ENCODE measurements at places on chromosomes 7 and 10.

DNA sequence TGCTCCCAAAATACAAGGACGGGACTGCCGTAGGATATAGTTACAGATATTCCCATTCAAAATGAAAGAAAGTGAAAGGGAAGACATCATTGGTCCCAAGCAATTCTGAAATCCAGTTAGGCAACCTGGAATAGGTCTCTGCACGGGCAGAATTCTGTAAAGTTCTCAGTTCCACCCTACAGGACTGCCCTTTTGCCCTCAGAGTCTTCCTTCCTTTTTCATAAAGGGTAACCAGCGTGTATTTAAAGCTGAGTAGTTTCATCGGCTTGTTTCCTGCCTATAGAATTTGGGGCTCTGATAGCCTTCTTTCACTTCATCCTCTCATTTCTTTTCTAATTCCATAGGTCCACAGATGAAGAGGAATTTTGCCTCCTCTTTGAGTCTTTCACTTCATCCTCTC is 20.0 kb downstream of the COPG2 start:
- DNase-seq = no peak

DNA sequence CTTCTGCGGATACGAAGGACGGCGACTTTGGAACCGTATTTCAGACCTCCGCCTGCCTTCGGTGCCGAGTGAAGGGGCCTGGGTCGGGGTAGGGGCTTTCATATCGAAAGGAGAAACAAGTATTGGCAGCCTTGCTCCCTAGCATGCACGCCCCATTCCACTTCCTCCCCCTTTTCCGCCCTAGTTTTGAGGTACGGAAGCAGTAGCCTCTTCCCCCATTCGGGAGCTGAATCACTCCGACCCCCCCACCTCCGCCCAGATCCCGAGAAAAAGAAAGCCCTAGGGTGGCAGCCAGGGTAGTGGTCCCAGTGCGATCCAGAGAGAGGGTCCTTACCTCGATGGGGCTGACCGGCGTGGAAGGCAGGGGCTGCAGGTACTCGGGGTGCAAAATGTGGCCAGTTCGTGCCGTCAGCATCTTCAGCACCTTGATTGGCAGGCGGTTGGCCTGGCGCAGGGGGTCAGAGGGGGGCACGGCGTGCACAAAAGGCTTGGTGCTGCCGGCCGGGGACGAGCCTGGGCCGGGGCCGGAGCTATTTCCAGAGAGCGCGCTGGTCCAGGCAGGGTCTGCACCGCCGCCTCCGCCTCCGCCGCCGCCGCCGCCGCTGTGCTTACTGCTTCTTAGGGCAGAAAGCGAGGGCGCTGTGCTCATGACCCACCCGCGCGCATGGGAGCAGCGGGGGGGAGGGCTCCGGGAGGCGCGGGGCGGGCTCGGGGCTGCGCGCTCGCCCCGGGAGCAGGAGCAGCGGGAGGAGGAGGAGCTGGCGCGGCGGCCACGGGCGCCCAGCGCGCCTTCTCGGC is 594 bp downstream of the ZNF503 start:
- peak; percentile 66 for DNase-seq

- peak; percentile 22 for DNase-seq
Measured at GRCh38 chr7:133675510-133676218, 422.8 kb downstream of the EXOC4 start.

- DNase-seq = no peak
Measured at GRCh38 chr10:103726637-103727036, 128.7 kb downstream of the SH3PXD2A start.

DNA sequence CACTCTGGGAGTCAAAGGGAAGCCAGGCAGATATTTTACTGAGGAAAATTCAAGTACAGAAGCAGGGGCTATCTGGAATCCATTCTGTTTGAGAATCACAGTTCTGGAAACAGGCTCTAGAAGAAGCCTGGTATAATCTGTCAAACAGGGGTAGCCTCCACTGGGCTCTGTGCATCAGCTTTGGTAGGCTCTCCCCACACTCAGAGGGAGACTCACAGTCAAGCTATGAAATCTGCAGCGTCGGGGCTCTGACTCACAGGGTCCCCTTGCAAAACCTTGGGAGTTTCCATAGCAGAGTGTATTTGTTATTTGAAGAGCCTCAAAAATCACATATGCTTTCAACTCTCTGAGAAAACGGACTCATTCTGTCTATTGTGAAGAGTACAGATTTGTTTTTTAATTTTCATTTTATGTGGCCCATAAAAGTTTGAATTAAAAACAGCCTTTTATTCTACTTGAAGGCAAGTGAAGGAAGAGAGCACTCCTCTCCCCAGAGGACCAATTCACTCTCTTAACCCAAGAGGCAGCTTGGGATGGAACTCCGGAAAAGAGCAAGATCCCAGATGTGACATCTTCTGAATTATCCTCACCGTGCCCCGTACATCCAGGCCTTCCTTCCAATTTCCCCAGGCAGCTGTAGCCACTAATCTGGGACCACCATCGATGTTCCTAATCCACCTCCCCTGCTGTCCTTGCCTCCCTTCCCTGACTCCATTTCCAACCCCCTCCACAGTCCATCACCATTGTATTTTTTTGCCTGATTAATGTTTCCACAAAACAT is 590.9 kb upstream of the MGMT start:
- no peak for DNase-seq

DNA sequence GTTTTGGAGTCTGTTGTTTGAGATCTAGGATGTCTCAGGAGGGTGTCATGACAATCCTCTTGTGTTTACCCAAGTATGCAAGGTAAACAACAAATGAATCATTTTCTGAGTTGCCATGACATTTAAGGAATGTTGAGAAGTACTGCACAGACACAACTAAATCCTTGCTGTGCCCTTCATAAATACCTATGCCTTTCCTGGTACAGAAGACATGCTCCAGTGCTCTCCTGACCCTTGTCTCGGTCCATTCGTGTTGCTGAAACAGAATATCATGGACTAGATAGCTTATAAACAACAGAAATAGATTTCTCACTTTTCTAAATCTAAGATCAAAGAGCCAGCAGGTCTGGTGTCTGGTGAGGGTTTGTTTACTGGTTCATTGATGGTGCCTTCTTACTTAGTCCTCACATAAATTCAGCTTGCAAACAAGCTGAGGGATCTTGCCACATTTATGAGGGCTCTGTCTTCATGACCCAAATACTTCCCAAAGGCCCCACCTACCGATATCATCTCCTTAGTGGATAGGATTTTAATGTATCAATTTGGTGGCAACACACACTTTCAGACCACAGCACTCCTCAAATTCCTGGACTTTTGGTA is 341.8 kb upstream of the SEMA3A start:
- DNase-seq = peak; percentile 41

DNA sequence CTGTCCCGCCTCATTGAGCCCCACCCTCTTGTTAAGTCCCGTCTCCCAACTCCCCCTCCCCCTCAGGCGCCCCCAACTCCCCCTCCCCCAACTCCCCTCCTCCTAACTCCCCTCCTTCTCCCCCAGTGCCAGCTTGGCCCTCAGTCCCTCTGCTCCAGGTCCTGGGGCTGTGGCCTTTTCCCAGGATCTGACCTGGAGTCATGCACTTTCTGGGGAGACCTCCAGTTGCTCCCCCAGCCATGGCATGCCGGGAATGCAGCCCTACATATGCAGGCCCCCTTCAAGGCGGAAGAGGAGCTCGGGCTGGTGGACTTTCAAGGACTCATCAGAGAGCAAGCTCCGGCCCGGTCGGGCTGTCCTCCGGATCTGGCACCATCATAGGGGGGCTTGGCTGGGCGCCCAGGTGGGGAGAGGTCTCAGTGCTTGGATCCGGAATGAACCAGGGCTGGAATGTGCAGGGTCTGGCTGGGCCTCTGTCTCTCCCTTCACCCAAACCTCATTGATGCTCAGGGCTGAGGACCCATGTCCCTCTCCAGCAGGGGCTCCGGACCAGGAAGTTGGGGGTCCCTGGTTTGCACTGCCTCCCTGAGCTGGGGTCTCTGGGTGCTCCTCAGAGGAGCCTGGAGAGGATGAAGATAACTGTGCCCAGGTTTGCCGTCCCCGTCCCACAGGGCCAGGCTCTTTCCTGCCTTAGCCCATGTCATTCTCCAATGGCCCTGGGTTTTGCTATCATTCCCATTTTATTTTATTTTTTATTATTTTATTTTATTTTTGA is 41.1 kb downstream of the TMEM270 start:
- DNase-seq = no peak

- no peak for DNase-seq
Measured at GRCh38 chr7:140624392-140625191, 16.0 kb downstream of the DENND2A start.

DNA sequence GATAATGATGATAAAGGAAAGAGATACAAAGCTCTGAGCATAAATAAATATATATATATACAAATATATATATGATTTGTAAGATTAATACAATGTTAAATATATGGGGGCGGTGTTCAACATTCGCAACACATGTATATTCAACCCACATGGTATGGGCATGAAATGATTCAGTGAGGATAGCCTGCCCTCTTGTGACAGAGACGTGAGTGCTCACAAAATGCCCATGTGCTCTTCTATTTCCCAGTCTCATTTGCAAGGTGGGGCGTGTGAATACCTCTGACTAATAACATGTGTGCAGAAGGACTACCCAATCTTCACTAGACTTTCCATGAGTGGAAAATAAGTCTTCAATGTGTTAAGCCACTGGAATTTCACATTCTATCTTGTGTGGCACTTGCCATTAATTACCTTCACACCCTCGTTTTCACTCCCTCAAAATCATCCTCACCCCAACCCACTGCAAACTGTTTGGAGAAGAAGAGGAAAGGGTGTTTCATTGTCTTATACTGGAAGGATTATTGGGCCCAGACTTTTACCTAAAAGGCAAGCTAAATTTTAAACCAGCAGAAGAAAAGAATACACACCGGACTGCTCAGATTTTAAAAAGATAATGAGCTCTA is 26.9 kb downstream of the ASAH2 start:
- DNase-seq = peak; percentile 79
